ENCODE measurements at places on chromosomes 3 and 15.

DNA sequence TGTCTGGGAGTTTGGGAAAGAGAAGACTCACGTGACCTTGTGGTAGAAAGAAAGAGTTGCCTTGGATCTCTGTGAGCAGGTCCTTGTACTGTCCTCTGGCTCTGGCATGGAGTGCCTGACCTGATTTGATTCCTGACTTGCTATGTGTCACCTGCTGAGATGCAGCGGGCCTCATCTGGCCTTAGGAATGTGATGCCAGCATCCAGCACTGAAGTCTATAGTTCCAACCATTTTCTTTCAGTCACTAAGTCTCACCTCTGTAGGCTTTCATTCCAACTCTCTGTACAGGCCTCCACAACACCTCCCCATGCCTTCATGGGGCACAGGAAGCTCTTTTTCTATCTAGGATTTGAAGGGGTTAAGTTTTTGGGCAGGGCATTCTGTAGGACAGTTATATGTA lies 12.1 kb upstream of the OXSR1 start:
- DNase-seq: no peak

GRCh38 chr3:28547677-28548076 lies 199.1 kb upstream of the AZI2 start:
- no peak for DNase-seq

GRCh38 chr3:179037351-179037750 lies 34.3 kb downstream of the ZMAT3 start:
- peak; percentile 75 for DNase-seq

- DNase-seq: no peak
Observed at GRCh38 chr3:13136426-13136825, 63.2 kb upstream of the IQSEC1 start.

DNA sequence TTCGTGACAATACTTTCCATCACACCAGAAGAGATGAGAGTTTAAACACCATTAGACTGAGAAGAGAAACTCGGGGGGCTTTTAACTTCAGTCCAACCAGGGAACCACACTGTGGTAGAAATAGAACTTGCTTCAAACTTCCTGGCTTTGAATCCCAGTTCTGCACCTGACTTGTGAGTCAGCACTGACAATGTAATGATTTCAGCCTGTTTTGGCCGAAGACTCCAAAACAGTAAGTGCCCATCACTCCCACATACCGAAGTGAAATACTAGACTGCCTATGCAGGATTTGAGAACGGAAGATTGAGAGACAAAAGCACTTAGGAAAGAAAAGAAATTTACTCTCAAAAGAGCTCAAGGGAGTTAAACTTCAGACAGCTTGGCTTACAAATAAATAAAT lies 27.0 kb downstream of the C2CD4B start:
- DNase-seq: peak; percentile 21

DNA sequence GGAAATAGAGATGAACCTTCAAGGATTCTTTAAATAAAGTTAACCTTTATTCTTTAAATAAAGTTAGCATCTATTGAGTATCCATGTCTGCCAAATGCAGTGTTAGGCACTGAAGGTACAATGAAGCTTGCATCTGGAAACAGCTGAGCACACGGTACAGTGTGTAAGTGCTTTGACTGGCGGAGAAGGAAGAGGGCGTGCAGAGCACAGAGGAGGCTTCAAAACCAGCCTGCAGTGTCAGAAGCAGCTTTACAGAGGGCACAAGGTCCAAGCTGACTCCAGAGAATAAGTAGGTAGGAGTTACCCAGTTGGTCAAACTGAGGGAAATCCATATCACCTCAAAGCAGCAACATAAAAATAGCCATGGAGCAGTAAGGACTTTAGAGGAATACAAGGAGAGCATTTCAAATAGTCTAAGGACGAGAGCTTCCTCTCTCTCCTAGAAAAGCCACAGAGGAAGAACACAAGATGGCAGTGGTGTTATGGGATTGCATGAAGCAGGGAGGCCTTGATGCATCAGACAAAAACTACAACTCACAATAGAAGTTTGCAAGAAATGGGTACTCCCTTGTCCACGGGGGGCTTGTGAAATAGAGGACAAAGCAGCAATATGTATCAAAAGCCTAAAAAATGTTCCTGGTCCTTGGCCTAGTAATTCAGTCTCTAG lies 60.3 kb upstream of the PPP2R3A start:
- DNase-seq: no peak

DNA sequence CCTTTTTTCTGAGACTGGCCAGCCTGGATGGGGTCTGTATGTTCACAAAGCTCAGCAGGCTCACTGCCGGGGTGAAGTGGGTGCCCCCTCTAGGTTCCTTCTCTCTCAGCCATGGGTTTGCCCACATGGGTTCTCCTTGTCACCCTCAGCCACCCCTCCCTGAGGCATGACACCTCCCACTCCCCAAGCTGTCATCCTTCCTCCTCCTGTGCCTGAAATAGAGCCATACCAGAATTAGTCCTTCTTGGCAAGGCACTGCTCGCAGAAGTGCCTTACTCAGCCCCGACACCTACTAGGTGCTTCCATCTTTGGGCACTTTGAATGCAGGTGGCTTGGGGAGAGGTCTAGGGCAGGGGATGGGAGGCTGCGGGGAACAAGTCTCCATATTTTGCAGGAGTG lies 62.9 kb upstream of the SEC13 start:
- no peak for DNase-seq

- no peak for DNase-seq
Observed at GRCh38 chr15:84034578-84035398, 200.8 kb upstream of the GOLGA6L4 start.

DNA sequence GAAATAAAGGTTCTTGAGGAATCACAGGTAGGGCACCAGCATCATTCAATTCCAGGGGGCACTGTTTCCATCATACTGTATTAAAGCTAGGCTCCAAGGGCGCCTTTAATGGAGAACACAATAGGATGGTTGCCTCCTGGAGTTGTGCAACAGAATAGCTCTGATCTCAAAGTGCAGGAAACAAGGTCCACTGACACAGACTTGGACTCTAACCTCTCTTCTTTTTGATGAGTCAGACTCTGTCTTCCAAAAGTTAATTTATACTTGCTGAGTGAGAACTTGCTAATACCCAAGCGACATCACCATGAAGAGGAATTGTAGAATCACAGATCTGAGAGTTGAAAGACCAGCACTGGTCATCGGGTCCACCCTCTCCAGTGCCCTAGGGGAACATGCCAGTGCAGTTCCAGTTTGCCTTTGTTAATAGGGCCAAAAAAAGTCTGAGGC lies 94.4 kb upstream of the PHLDB2 start:
- no peak for DNase-seq

DNA sequence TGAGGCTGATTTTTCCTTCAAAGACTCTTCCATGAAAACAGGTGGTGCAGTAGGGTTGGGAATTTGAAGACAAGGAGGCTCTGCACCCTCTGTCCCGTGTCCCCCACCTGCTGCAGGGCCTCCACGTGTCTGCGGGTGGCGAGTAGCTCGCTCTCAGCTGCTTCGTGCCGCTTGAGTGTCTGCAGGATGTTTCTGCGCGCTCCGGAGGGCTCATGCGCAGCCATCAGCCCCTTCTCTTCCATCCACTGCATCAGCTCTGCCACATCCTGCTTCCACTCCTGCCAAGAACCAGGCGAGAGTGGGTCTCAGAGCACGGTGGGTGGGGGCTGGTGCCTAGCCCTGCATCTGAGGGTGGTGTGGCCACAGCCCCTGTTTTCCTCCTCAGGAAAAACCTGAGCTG lies 17.8 kb downstream of the SPTBN5 start:
- no peak for DNase-seq

- DNase-seq: no peak
Observed at GRCh38 chr3:182183716-182184430, 472.1 kb downstream of the SOX2 start.

- DNase-seq: peak; percentile 10
Observed at GRCh38 chr3:54213907-54214306, 91.6 kb downstream of the CACNA2D3 start.

DNA sequence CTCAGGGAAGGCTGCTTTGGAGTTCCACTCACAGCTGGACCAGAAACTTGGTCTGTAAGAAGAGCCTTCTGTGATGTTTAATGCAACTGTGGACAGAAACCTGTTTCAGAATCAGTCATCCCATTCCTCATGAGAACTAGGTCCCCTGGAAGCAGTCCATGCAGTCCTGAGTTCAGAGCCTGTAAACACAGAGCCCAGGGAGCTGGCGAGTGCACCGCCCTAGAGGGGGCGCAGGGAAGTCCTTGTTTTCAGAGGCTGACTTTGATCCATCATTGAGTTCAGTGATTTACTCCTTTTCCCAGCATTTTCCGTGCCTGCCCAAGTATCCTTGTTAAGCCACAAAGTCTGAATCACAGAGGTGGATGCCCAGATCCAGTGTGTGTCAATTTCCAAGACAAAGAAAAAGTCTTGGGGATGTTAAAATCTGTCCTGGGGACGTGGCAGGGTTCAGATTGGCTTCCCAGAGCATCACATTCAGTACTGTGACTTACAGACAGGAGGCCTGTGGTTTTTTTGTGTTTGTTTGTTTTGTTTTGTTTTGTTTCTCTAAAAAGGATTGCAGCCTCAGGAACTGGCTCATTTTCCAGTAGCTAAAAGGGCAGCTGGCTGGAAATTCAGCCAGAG lies 9.8 kb upstream of the TXNRD3 start:
- DNase-seq: no peak

- DNase-seq: no peak
Observed at GRCh38 chr3:49653621-49654020, 20.5 kb upstream of the APEH start.

GRCh38 chr3:152058856-152059255 lies 185.4 kb downstream of the SUCNR1 start:
- DNase-seq: no peak

DNA sequence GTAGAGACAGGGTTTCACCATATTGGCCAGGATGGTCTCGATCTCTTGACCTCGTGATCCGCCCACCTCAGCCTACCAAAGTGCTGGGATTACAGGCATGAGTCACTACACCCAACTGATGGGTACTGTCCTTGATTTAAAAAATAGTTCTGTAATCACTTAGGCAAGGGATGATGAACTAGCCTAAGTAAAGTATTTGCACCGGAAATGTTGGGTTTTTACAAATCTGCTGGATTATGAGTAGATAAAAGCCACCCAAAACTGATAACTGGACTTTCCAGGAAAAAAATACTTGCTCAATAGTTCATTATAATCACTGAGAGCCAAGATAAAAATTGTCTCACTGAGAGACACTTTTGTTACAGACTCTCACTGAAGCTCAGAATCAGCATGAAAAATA lies 218.0 kb downstream of the WNT5A start:
- no peak for DNase-seq

Measured in HTR-8/SVneo (cell line).